Spinal cord (tissue), 10 donors: ENCODE measurements at places on chromosomes 4 and X. TPM values are rescaled to one million over a fixed set of nuclear protein-coding genes. Genes with fewer than 3 reads are reported as not detected.
A peak's percentile ranks its signal among the peaks of the same experiment; 100 is the strongest.

The SPIN2A gene
- total RNA-seq = 0.40 TPM

GRCh38 chr4:147837435-147837834, 105.5 kb downstream of the ARHGAP10 start:
- DNase-seq = no peak

DNA sequence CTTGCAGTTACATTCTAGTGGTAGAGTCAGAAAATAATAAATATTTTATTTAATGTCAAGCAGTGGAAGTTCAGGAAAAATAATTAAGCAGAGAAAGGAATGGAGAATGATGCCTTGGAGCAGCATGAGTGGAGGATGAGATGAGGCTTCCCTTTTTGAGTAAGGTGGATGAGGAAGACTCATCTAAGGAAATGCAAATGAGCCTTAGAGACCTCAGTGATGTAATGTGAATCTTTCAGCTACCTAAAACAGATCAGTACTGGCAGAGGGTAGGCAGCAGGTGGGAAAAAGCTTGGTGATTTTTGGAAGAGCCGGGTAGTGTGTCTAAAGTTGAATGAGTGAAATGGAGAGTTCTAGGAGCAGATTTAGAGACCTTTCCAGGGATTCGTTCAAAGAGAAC, 118.2 kb downstream of the GRID2 start:
- DNase-seq = no peak

- DNase-seq = no peak
Observed at GRCh38 chrX:100297728-100298127, 112.3 kb downstream of the PCDH19 start.

GRCh38 chr4:64538219-64538618, 129.0 kb upstream of the TECRL start:
- DNase-seq = no peak

GRCh38 chr4:7665321-7665720, 230.6 kb upstream of the PSAPL1 start:
- DNase-seq = no peak

- no peak for DNase-seq
Observed at GRCh38 chr4:173990869-173991210, 292.6 kb downstream of the FBXO8 start.

GRCh38 chr4:98586291-98586961, 72.0 kb downstream of the TSPAN5 start:
- DNase-seq = peak; percentile 93

GRCh38 chrX:124240422-124240821, 92.0 kb upstream of the TEX13D start:
- DNase-seq = no peak

- peak; percentile 4 for DNase-seq
Observed at GRCh38 chr4:165288639-165289422, 38.6 kb upstream of the MSMO1 start.

- no peak for DNase-seq
Observed at GRCh38 chrX:39144323-39144722, 343.1 kb downstream of the MID1IP1 start.

- DNase-seq = no peak
Observed at GRCh38 chr4:71867598-71867997, 83.7 kb upstream of the GC start.

DNA sequence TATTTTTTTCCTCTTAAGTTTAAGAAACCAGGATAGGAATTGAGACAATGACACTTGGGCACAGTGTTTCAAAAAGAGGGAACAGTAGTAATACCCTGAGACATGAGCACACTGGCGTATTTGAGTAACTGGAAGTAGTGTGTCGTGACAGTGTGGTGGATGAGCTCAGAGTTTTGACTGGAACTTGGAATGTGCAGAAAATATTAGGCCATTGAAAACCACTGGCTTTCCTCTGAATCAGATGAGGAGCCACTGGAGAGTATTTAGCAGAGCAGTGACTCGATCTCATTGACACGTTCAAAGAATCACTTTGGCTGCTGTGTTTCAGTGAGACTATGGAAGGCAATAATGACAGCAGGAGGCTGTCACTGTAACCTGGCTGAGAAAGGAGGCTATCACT, 1531.2 kb downstream of the STIM2 start:
- DNase-seq = no peak

DNA sequence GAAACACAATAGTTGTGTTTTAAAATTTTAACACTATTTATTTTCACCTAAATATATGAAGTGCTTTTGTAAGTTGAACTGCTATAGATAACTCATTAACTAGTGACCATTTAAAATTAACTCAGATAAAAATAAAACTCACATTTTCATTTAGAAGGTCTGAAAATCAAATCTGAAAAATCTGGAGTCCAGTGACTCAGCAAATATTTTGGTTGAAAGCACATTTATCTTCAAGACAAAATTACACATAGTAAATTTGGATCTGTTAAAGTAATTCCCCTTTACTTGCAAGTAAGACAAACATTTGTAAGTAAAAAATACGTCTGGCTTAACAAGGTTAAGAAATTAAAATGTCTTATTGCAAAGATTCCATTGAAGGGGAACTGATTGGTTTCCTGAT, 589.1 kb downstream of the TRIML1 start:
- DNase-seq = no peak

- DNase-seq = no peak
Observed at GRCh38 chr4:118180776-118181175, 146.5 kb downstream of the NDST3 start.

DNA sequence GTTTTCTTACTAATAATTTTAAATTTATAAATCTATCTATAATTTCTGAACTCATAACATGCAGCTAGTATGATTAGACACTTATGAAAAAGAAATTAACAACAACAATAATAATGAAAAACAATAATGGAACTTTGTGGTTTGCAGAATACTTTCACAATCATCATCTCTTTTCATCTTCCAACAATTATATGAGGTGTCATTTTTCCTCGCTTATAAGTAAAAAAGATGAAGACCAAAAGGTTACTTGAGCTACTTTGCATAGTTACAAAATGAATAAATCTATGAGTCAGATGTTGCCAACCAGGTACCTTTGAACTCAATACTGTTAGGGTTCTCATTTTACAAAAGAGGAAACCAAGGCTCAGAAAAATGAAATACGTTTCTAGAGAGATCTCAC, 98.5 kb upstream of the ELOVL6 start:
- no peak for DNase-seq
